Activated CD4-positive, alpha-beta T cell treated with anti-CD3 and anti-CD28 coated beads, Interleukin-2, amount 10 ng/mL, durations not matched to agents 24 days and 14 days (primary cell): ENCODE measurements at places on chromosomes 12 and 14. TPM values are rescaled to one million over a fixed set of nuclear protein-coding genes. Genes with fewer than 3 reads are reported as not detected.

The TRIM9 gene
- total RNA-seq, result 0.47 and 0.52 TPM in 2 replicates

The KRT71 gene
- not detected in 2 replicates for total RNA-seq

The GRIN2B gene
- total RNA-seq, result not detected in 2 replicates

The IFNG-AS1 gene
- total RNA-seq, result not detected in 2 replicates

DNA sequence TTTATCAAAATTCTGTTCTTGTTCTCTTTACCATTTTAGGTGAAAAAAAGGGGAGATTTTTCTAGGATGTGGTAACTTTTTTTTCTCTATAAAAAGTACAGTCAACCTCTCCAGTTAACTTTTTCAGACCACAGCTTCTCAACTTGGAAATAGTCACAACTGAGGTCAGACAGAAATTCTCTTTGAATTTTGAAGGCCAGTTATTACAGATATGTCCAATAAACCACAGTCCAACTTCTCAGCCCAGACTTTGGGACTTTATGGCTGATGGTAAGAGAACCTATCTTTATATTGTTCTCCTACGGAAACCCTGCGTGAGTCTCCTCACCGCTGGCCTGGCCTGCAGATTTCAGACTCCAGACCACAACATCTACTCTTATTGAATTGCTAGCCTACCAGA, 176.7 kb downstream of the DACT1 start:
- peak; percentile 13 for DNase-seq
- H3K4me3 ChIP-seq, result no peak overlapping the region
- H3K36me3 ChIP-seq, result no peaks in the 10 kb centered on the region

DNA sequence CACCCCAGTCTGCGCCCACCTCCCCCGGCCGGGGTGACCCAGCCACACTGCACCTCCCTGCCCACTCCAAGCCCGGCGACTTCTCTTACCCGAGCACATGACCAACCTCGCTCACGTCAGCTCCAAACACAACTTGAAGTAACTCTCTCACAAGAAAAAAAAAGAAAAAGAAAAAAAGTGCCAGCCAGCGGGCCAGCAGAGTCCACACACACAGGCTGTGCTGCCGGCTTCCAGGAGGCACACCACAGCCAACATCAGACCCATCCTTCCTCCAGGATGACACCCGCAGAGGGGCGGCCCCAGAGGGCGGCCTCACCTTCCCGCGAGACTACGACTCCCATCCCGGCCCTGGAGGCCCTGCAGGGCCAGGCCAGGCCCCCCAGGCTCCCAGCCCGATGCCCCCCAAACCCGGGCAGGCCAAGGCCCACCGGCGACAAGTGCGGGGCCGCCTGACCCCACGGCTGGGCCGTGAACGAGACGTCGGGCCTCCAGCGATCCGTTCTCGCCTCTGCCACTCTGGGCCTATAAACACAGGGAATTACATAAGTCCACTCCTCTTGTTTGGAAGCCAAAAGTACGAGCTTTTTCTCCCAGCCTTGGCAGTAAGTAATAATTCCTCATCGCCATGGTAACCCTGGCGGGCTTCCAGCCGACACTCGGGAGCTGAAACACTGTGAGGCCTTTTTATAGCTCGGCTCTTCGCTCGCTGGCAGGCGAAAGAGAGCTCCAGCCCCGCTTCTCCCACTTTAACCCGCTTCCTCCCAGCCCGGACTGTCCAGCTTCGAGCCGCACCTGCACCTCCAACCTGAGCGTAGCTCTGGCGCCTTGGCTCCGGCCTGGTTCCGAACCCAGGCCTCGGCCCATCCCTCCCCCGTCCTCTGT, 49.1 kb downstream of the NCOR2 start:
- peaks cover 1% of the 10 kb centered on the region for H3K4me1 ChIP-seq
- no peak overlapping the region for H3K4me3 ChIP-seq
- no peaks in the 10 kb centered on the region for H3K36me3 ChIP-seq
- no peak for DNase-seq
- no peak overlapping the region for H3K27ac ChIP-seq

GRCh38 chr14:96050482-96050881, 11.3 kb downstream of the C14orf132 start:
- no peak overlapping the region for H3K27ac ChIP-seq
- no peak for DNase-seq
- H3K4me3 ChIP-seq, result no peak overlapping the region
- H3K36me3 ChIP-seq, result no peaks in the 10 kb centered on the region
- H3K4me1 ChIP-seq, result no peaks in the 10 kb centered on the region
- peaks cover 3% of the 10 kb centered on the region for H3K27me3 ChIP-seq
